ENCODE measurements at places on chromosomes 4 and X.
A peak's percentile ranks its signal among the peaks of the same experiment; 100 is the strongest.

DNA sequence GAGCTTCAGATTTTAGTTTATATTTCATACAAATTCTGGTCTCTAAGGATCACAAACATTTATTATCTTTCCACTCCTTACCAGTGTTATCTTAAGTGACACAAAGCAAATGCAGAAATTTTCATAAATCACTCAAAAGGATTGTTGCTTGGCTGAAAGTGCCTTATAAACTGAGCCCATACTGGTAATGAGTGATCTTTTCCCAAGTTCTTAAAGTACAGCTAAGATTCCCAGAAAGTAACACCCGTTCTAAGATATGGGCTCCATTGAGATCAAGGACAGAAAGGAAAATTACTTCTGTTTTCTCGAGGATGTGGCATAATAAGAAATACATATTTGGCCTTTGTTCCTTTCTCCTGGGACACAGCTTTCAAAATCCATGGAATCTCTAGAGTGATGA lies 313.7 kb downstream of the ARHGAP24 start:
- no peak for DNase-seq
- no peak overlapping the region for H3K27ac ChIP-seq
- H3K36me3 ChIP-seq = no peaks in the 10 kb centered on the region
- H3K27me3 ChIP-seq = no peaks in the 10 kb centered on the region
- no peak overlapping the region for H3K4me3 ChIP-seq

GRCh38 chrX:69562904-69563578 lies 52.9 kb upstream of the EDA start:
- H3K36me3 ChIP-seq = no peaks in the 10 kb centered on the region
- H3K27me3 ChIP-seq = no peaks in the 10 kb centered on the region
- no peak overlapping the region for H3K4me3 ChIP-seq
- no peak for DNase-seq
- H3K27ac ChIP-seq = no peak overlapping the region

- no peak for DNase-seq
- H3K27me3 ChIP-seq = no peaks in the 10 kb centered on the region
- no peak overlapping the region for H3K27ac ChIP-seq
- H3K4me1 ChIP-seq = no peaks in the 10 kb centered on the region
- H3K4me3 ChIP-seq = no peak overlapping the region
Observed at GRCh38 chrX:71668248-71668595, 876 bp downstream of the LOC101059915 start.

DNA sequence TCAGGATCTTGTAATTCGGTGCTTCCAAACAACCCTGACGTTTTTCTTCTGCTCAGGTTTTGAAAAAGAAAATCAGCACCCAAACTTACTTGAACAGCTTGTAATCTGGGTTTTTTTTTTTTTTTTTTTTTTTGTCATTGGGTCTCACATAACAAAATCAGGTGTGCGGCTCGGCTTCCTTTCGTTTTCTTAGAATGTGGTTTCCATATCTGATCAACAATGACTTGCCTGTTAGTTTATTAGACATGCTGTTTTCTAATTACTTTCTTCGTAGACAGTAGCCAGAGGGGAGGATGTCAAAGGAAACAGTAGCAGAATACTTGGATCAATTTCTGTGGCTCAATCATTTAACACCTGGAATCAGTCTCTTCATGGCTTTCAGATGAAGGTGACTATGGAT lies 890 bp upstream of the FREM3 start:
- DNase-seq = no peak
- H3K27ac ChIP-seq = no peak overlapping the region
- peaks cover 5% of the 10 kb centered on the region for H3K4me1 ChIP-seq
- peaks cover 50% of the 10 kb centered on the region for H3K27me3 ChIP-seq
- no peaks in the 10 kb centered on the region for H3K36me3 ChIP-seq

DNA sequence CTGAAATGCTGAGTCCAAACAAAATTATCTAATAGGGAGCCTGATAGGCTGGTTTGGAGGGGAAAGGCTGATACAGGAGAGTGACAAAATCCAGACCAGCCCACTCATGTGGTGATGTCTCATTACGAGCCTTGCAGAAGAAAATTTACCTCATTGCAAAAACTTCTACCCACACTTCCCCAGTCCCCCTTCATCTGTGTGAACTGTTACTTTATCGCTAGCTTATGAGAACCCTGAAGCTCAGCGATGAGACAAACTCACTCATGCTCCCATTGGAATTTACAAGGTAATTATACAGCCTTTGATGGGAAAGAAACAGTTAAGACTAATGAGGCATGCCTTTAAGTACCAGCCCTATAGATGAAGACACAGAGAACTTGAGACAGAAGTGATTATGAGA lies 76.1 kb downstream of the ARHGAP6 start:
- DNase-seq = no peak
- no peak overlapping the region for H3K4me3 ChIP-seq
- H3K27me3 ChIP-seq = no peaks in the 10 kb centered on the region
- H3K4me1 ChIP-seq = no peaks in the 10 kb centered on the region
- H3K27ac ChIP-seq = no peak overlapping the region

GRCh38 chr4:663438-664428 lies 10.3 kb downstream of the ATP5ME start:
- peak; percentile 84 for DNase-seq
- H3K36me3 ChIP-seq = no peaks in the 10 kb centered on the region
- peak overlapping the region; percentile 87 for H3K4me3 ChIP-seq
- no peaks in the 10 kb centered on the region for H3K4me1 ChIP-seq
- H3K27ac ChIP-seq = 0 out of 2 replicates have a peak overlapping the region, but pooled peaks have one; percentile 50
